Sigmoid colon (tissue), 7 donors: ENCODE measurements at places on chromosomes 2 and 18. TPM values are rescaled to one million over a fixed set of nuclear protein-coding genes. Genes with fewer than 3 reads are reported as not detected.

Gene ZSWIM2
- not detected for polyA plus RNA-seq

Gene FEV
- polyA plus RNA-seq = not detected

Gene IHH
- polyA plus RNA-seq = 36.1 TPM

Gene ERBB4
- not detected for polyA plus RNA-seq

Gene VWC2L
- polyA plus RNA-seq = not detected

Gene AGXT
- 0.60 TPM for polyA plus RNA-seq

Gene ENOSF1
- polyA plus RNA-seq = 34.4 TPM

- H3K27me3 ChIP-seq = no peaks in the 10 kb centered on the region
- H3K4me3 ChIP-seq = no peak overlapping the region
- H3K4me1 ChIP-seq = peaks cover 10% of the 10 kb centered on the region
- no peak for DNase-seq
These were observed 56.3 kb downstream of the SLC16A14 start for GRCh38 chr2:230012267-230012884.

DNA sequence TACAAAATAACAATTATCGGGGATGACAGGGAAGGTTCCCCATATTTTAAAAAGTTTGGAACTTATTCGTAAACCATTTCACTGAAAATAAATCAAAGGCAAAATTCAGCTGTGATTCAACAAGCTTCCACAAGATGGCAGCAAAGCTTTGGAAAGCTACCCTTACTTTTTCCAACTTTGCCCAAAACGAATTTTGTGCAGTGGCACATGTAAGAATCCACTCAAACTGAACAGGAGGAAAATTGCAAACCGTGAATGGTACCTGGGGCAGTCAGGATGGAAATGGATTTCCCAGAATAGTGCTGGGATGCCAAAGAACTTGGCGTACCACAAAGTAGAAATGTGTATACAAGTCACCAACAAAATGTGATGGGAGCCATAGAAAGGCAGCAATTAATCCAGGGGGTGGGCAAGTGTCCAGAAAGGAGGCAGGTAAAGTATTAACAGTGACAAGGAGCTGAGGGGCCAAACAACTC is 10.7 kb downstream of the RPL31 start:
- H3K4me1 ChIP-seq = peaks cover 2% of the 10 kb centered on the region
- H3K4me3 ChIP-seq = no peak overlapping the region
- no peak overlapping the region for H3K27ac ChIP-seq
- H3K36me3 ChIP-seq = peaks cover 50% of the 10 kb centered on the region
- no peak for DNase-seq
- no peaks in the 10 kb centered on the region for H3K27me3 ChIP-seq

DNA sequence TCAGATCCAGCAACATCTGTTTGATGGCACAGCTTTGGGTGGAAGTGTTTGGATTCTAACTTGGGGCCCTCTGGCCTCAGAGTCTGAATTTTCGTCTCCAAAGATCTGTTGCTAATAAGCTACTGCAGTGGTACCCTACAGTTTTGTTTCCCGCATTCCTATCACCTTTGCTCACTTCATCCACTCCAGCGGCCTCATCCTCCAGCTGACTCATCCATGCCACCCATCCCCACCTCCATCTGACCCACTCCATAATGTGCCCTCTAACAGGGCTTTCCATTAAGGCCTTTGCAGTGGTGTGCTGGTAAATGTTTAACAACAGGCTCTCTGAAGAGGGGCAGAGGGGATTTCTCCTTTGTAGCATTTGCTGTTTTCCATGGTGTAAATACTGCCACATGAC is 225.5 kb downstream of the TGIF1 start:
- no peak for DNase-seq
- no peak overlapping the region for H3K4me3 ChIP-seq

DNA sequence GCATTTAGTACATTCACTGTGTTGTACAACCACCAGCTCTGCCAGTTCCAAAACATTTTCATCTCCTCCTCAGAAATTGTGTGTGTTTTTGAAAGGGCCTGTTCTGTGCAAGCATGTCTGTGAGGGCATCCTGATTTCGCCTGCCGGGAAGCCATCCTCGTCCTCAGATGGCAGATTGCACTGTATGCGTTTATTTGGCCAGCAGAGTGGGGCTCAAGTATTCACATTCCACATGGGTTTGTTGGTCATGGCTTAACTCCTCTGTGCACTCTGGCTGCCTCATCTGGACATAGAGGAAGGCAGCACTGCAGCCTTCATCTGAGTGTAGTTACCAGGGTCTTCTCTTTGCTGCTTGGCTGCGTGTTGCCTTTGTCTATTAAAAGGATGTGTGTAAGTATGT is 85.0 kb downstream of the TMEM247 start:
- H3K4me3 ChIP-seq = no peak overlapping the region
- no peak overlapping the region for H3K27ac ChIP-seq
- no peaks in the 10 kb centered on the region for H3K27me3 ChIP-seq
- no peak for DNase-seq
- no peaks in the 10 kb centered on the region for H3K36me3 ChIP-seq

DNA sequence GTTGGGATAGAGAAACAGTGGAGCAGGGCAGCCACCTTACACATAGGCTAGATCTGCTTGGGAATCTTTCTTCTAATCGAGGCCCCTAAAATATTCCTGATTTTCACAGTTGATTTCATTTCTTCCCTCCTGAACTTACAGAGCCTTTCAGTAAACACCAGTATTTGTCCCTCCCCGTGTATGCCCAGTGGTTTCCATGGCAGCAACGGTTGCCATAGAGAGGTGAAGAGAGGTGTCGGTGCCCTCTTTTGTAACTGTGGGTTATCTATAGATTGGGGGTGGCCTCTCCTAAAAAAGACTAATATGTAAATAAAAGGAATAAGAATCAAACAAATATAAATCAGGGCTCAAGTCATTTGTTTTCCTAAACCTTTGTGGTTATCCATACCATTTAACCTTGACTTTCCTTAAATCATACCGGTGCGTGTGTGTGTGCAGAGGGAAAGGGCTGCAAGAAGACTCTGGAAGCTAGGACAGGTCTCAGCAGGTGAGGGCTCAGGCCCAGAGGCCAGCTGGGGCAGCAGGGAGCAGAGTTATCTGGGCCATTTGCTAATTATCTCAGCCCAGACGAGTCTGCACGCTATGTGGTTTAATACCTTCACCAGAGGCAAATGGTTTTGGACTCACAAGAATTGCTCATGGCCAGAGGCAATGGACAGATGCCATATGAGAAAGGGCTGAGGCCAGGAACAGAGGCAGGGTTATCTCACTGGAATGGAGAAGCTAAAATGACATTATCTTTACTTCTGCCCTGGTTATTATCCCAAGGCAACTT is 35.5 kb downstream of the LIPG start:
- H3K27ac ChIP-seq = no peak overlapping the region
- no peaks in the 10 kb centered on the region for H3K4me1 ChIP-seq
- H3K27me3 ChIP-seq = no peaks in the 10 kb centered on the region
- H3K36me3 ChIP-seq = no peaks in the 10 kb centered on the region

DNA sequence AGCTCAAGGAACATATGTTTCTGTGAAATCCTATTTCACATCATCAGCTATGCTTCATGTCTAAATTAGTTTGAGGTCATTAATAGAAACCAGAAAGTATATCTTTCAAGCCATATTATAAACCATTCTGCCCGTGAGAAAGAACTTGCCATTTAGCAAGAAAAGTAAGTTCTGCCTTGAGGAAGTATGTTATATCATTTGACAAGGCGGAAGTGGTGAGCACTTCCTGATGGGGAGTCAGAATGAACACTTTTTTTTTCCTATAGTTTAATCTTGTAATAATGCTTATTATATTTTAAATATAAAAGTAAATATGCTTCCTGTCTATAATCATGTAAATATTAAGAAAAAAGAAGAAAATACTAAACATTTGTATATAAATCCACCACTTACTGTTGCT is 39.3 kb upstream of the NRXN1 start:
- H3K36me3 ChIP-seq = no peaks in the 10 kb centered on the region
- no peaks in the 10 kb centered on the region for H3K27me3 ChIP-seq
- no peaks in the 10 kb centered on the region for H3K4me1 ChIP-seq
- no peak overlapping the region for H3K27ac ChIP-seq

GRCh38 chr2:195561116-195561921 is 95.7 kb upstream of the SLC39A10 start:
- no peak for DNase-seq
- H3K4me3 ChIP-seq = no peak overlapping the region
- H3K27me3 ChIP-seq = no peaks in the 10 kb centered on the region
- no peak overlapping the region for H3K27ac ChIP-seq
- no peaks in the 10 kb centered on the region for H3K36me3 ChIP-seq

DNA sequence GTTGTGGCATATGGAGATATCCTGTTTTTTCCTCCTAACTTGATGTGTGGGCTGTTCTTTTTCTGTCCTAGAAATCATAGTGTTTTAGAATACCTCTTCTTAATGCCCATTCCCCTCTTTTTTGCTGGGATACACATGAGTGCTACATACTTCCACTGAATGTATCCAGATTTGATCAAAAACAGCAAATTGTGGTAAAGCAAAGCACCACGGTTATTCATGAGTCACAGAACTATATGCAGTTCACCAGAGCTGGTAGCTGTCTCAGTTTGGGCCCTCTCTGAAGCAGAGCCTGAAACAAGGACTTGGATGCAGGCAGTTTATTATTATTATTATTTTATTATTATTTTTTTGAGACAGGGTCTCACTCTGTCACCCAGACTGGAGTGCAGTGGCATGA is 69.9 kb upstream of the CTLA4 start:
- H3K27ac ChIP-seq = no peak overlapping the region
- H3K27me3 ChIP-seq = no peaks in the 10 kb centered on the region

DNA sequence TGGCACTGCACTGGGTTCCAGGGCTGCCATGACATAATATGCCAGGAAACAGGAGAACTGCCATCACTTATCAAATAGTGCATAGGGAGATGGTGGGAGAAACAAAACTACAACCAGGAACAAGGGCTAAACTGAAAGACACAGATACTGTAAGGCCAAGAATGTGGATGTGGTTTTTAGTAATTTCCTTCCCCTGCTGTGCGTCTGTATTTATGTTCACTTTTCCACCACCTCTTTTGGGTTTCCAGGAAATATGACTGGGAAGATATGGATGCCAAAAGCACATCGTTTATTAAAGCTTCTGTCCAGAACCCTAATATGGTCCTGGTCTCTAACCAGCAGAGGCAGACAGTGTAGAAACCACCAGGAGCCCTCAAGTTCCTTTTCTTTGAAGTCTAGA is 759.7 kb upstream of the FANCL start:
- H3K27ac ChIP-seq = no peak overlapping the region
- no peak for DNase-seq
- no peaks in the 10 kb centered on the region for H3K4me1 ChIP-seq

GRCh38 chr18:43279015-43279744 is 1.9 kb upstream of the SYT4 start:
- no peaks in the 10 kb centered on the region for H3K36me3 ChIP-seq
- DNase-seq = no peak
- H3K27ac ChIP-seq = no peak overlapping the region

- H3K27ac ChIP-seq = no peak overlapping the region
- H3K36me3 ChIP-seq = peaks cover 18% of the 10 kb centered on the region
- peak; percentile 48 for DNase-seq
- H3K4me3 ChIP-seq = no peak overlapping the region
- H3K27me3 ChIP-seq = no peaks in the 10 kb centered on the region
- no peaks in the 10 kb centered on the region for H3K4me1 ChIP-seq
These were observed 28.1 kb upstream of the ASPRV1 start for GRCh38 chr2:69989441-69990105.

DNA sequence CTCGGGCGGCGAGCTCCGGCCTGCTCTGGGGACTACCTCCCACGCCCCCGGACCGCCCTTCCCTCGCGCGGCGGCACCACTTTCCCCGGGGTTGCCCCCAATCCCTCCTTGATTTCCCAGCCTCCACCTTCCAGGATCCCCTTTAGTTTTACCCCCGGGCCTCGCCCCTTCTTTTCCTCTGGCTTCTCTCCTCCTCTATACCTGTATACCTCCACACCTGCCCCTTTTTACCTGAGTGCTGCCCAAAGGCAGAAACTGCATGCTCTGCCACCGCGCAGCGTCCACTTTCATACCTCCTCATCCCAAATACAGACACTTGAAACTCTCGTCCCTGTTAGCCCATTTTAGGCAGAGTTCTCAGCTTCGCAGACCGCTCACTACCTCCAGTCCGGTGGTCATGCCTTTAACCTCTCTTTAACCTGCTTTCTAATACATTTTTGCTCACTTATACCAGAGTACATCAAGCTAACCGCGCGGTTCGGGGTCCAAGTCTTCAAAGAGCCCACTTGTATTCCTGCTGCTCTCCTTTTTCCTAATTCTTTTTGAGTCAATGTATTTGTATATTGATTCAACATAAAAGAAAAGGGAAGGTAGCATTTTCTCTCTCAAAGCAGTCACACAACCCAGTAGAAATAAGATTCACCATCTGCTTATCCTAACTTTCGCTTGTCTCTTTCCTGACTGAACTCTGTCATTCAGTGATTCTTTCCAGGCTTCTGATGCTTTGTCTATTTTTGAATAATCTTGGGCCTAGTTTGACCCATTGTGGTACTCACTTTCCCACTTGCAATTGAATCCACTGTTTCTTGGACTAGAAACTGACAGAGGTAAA is 901 bp downstream of the SPOPL start:
- H3K4me3 ChIP-seq = peak overlapping the region; percentile 71
- H3K36me3 ChIP-seq = no peaks in the 10 kb centered on the region
- no peaks in the 10 kb centered on the region for H3K27me3 ChIP-seq
- H3K4me1 ChIP-seq = peaks cover 52% of the 10 kb centered on the region
- no peak for DNase-seq

DNA sequence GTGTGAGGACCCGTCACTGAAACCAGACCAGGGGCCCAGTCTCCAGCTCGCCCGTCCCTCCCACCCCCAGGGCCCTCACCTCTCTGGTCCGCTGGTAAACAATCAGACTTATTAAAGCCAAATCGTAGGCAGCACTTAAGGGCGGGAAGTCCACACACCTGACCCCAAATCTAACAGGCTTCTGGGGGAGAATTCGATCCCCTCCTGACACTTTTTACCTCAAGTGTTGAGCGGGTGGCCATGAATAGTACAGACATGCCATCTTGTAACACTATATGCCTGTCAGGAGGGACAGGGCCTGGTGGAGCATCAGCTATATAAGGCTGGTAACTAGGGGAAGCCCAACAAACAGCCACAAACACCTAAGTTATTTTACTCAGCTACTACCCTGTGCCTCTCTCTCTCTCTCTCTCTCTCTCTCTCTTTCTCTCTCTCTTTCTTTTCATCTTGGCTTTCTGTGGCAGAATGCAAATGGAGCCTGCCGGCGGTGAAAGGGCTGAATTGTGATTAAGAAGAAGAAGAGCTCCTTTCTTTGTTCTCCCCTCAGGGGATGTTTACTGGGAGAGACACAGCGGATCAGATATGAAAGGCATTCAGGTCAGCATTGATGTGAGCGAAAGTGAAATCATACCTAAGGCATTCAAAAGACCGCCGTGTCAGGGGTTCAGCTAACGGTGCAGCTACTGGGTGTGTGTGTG is 9.5 kb downstream of the ZEB2 start:
- H3K36me3 ChIP-seq = no peaks in the 10 kb centered on the region
- no peak overlapping the region for H3K4me3 ChIP-seq
- H3K4me1 ChIP-seq = no peaks in the 10 kb centered on the region
- peaks cover 14% of the 10 kb centered on the region for H3K27me3 ChIP-seq
